ENCODE measurements at places on chromosomes 7 and 10.

- DNase-seq = no peak
Measured at GRCh38 chr7:120070201-120070600, 202.8 kb upstream of the KCND2 start.

GRCh38 chr10:108327706-108328105 is 1163.2 kb upstream of the SORCS1 start:
- DNase-seq = no peak

DNA sequence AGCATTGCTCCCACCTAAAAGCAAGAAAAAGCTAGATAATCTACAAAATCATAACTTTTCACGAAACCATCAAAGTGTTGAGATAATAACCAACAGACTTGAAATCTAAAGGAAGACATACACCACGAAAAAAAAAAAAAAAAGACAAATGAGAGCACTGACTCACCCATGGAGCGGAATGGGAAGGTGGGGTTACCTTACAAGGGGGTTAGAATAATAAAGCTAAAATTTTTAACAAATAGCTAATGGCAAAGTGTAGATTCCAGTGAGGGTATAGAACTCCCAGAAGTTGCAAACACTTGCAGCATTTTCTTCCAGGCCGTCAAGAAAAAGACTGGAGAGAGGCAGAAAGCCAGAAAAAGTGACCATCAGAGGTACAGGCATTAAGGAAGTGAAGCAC is 27.2 kb downstream of the IPMK start:
- DNase-seq = no peak

DNA sequence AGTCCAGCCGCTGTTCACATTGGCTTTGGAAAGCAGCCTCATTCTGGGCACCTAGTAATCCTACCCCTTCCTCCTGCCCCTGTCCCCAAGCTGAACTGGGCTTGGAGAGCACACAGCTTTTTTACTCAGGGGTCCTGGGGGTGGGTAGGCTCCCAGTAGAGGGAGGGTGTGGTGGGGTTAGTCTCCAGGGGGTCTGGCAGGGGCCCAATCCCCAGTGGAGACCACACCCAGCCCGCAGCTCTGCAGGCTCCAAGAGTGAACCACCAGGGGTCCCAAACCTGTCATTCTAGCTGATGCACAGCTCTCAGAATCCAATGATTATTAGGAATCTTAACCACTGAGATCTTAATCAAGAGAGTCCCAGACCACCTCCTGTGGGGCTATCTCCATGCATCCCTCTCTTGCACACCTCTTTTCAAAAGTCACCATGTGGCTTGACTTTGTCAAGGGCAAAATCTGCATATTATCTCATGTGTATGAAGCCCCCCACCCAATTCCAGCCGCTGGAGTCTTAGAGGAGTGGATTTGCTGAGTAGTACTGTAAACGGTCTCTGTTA is 2.7 kb downstream of the HOXA11 start:
- no peak for DNase-seq

DNA sequence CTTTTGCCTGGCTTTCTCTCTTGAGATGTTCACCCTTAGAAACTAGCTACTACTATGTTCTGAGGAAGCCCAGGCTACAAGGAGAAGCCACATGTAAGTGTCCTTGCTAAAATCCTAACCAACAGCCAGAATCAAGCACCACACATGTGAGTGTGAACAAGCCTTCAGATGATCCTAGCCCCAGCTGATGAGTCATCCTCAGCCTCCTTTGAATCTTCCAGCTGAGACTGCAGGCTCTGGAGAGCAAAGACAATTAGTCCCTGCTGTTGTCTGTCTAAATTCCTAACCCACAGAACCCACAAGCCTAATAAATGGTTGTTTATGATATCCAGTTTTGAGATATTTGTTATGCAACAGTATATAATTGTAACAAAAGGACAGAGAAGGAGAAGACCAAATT is 92.8 kb upstream of the TAC1 start:
- DNase-seq = no peak

DNA sequence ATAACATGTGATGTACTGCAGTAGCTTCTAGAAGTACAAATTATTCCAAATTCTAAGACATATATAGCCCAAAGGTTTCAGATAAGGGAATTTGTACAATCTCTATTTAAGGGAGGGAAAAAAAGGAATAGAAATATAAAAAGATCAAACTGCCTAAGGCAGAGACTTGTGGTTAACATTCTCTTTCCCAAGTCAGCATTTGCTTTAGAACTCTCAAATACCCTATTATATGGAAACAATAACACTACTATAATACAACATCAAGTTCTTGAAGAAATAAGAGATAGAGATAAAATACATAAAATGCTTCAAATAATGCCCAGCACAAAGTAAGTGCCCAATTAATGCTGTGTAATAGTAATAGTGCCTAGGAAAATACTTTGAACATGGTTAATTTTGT is 123.1 kb downstream of the CRPPA start:
- DNase-seq = no peak
